Activated T-helper 1 cell treated with Interleukin-2 at 50 U/mL for 16 hours (primary cell): ENCODE measurements at places on chromosomes 12 and 14.

- DNase-seq, result no peak
Measured at GRCh38 chr14:52988139-52988538, 37.3 kb upstream of the FERMT2 start.

GRCh38 chr14:91173221-91173670, 59.4 kb downstream of the DGLUCY start:
- peak; percentile 62 for DNase-seq

GRCh38 chr12:95200128-95200894, 17.0 kb downstream of the FGD6 start:
- DNase-seq, result no peak

DNA sequence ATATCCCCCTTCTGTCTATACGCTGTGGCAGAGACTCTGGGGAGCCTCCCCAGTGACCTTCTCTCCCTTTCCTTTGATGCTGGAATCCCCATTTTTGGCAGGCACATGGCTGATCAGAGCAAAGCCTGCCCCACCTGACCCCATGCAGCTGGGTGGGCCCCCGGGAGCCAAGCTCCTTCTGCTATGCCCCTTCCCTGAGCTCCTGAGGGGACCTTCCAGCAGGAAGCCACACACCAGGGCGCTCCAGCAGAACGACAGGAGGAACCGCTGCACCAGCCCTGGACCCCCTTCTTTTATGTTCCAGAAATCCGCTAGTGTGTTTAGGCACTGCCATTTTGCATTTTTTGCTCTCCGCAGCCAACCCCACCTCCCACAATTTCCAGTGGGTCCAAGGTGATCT, 44.6 kb downstream of the TRAFD1 start:
- DNase-seq, result no peak

DNA sequence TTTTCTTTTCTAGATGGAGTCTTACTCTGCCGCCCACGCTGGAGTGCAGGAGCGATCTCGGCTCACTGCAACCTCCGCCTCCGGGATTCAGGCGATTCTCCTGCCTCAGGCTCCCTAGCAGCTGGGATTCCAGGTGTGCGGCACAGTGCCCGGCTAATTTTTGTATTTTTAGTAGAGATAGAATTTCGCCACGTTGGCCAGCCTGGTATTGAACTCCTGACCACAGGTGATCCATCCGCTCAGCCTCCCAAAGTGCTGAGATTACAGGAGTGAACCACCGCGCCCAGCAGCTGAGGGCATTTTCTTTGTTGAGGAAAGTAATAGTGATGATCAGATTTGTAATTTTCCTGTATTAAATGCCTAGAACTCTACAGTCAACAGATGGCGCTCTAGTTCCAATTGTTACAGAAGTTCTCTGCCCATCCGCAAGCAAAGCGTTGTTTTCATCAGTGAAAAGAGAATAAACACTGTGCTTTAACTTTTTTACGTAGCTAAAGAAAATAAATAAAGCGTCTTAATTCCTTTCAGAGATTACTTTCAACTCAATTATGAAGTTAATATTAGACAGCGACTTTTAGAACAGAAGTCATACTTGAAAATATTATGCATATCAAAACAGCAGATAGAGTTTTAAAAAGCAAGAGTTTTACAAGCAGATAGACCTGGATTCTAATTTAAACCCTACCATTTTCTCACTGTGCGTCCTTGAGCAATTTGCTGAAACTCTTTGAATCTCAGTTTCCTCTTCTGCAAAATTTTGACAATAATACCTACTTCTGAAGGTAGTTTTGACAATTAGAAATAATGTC, 335.1 kb downstream of the DUSP6 start:
- DNase-seq, result no peak

DNA sequence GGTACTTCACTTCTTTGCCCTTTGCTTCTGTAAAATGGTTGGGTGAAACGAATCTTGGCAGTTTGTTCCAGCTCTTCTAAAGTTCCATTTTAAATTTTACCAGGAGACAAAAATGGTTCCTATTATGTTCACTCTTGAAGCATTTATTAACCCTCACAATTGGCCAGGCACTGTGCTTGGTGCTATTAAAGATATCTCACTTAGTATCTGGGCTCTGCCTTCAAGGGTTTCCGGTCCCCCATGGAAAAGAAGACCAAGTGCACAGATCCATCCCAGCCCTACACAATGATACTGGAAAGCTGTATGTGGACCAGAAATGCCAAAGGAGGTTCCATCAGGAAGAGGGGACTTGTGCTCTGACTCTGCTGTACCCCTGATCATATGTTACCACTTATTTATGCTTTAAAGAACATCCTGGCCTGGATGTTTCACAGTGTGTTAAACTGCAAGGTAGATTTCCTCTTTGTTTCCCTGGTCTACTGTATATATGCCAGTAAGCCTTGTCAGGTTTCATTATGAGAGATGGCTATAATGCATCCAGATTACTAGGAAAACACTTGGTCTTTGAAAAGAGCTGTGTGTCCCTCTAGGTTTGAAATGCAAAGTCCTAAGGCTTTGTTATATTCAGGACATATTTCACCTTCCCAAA, 154.8 kb downstream of the PRKCH start:
- no peak for DNase-seq

DNA sequence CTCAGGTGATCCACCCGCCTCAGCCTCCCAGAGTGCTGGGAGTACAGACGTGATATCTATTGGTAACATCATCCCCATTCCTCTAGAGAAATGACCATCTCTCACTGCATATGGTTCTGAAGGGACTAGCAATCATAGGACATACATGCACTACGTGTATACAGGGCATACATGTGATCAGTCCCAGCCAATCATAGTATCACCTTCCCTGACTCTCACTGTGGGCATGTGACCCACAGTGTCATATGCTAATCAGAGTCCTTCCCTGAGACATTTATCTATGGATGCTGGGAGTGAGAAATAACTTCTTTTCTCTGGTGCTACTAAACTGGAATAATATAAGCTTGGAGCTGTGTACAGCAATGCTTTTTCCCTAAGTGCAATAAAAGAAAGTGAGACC, 12.1 kb upstream of the FBXW8 start:
- DNase-seq, result no peak

DNA sequence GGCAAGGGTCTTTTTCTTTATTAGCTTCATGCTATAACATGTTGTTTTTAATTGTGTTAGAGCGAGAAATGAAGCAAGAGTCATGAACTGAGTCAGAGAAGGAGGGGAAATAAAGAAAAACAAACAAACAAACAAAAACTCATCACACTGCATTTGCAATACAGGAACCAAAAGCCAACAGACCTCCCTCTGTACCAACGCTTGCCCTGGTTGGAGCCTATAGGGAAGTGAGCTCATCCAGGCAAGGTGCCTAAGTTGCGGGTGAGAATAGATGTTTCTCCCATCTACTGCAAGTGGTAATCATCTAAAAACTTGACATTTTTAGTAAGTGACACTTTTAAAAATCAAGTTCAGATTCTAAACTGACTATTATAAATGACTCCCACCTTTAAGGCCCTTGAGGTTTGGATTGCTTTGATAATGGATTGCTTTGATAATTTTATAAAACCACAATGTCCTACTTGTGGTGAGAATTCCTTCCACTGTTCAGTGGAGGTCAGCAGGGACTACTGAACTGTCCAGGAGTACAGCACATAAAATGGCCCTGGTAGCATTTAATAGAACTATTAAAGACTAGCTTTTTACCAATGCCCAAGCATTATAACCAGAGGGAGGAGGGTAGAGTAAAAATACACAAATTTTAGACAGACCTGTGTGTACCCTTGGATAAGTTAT, 31.3 kb downstream of the SLC38A1 start:
- no peak for DNase-seq

- DNase-seq, result no peak
Measured at GRCh38 chr12:102917026-102917787, at the start of gene PAH. TSS of gene PAH (minus strand) at chr12:102917244. CDS start at chr12:102917130, 114 bp downstream.
